ENCODE measurements at places on chromosomes 1 and 21.

GRCh38 chr21:39788383-39788782 lies 43.4 kb downstream of the IGSF5 start:
- peak; percentile 97 for DNase-seq

DNA sequence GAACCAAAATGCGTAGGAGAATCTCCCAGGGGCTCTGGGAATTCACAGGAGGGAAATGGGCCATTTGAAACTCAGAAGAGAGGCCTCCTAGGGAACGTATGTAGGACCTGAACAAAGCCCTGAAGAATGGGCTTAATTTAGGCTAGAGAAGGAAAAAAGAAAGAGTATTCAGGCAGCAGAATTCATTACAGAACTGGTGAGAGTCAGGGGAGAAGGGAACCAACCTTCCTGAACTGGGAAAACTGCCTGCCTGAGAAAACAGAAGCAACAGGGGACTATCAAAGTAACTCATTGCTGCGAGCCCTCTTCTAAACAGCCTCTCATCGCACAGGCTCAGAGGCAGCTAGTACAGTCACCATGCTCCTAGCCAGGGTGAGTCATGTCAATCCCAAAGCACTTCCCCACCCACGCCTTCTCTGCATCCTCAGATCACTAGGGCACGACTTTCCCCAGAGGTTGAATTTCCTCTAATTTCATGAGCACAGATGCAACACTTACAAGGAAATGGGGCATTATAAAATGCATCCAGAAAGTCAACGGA lies 98.1 kb downstream of the ADSS2 start:
- peak; percentile 60 for DNase-seq

GRCh38 chr1:214707306-214708087 lies 104.5 kb downstream of the CENPF start:
- no peak for DNase-seq

- no peak for DNase-seq
These were observed 421.4 kb upstream of the RUNX1 start for GRCh38 chr21:35470522-35470921.

DNA sequence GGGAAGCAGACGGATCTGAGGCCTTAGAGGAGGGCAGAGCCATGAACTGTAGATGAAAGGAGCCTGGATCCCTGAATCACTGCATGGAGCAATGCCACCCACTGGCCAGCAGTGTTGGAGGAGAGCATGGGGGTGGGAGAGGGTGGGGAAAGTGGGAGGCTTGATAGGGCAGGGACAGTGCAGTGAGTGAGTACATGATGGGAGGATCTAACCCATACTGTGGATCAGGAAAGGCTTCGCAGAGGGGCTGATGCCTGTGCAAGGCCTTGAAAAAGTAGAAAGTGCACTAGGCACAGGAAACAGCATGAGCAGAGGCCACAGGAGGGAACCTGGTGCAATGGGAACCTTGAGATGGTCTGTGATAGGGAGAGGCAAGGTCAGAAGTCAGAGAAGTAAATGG lies 391.9 kb downstream of the PTPRU start:
- no peak for DNase-seq

DNA sequence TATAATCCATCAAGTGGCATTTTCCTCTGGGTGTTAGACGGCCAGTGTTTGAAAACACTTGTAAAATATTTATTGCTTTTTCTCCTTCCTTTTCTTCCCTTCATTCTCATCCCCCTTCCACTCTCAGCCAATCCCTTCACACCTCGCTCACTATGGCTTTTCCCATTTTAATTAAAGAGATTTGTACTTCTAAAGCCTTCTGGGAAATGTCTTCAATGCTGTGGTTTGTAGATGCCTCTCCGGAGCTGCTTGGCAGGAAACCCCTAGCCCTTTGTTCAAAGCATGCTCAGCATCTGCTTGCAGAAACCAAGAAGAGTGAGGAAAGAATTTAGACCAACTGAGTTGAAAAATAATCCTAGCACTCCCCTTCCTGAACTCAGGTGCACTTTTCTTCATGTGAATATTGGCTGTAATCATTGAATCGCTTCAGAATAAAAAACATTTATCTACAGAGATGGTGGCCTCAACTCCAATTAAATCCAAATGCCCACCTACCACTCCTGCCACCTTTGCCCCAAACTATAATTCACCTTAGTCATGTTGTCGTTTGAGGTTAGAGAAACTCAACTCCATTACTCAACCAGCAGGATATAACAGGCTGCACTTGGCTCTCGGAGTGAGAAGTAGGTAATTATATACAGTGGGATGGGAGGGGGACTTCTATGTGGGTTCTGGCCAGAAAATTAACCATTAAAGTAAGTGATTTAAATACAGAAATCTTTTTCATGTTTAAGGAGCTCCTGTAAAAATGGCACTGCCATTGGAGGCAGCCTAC lies 659.4 kb upstream of the CAMK1G start:
- no peak for DNase-seq

- DNase-seq = no peak
These were observed 65.7 kb upstream of the SYT6 start for GRCh38 chr1:114219172-114219868.

GRCh38 chr1:112614460-112615065 lies 4.4 kb downstream of the ST7L start:
- no peak for DNase-seq

DNA sequence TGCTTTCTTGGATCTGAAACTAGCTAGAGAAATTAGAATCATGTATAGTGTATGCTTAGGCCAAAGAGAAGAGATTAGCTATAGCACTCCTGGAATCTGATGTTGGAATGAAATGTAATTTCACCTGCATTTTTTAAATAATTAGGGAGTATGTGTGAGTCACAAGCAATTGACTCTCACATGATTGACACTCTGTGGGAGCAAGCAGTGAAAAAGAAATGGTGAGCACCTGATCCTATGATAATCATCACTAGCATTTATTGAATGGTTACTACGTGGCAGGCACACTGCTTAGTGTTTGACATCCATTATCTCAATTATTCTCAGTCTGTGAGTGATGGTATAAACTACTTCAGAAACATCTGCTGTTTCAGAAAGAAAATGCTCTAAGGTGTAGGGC lies 176.6 kb downstream of the NRIP1 start:
- no peak for DNase-seq

DNA sequence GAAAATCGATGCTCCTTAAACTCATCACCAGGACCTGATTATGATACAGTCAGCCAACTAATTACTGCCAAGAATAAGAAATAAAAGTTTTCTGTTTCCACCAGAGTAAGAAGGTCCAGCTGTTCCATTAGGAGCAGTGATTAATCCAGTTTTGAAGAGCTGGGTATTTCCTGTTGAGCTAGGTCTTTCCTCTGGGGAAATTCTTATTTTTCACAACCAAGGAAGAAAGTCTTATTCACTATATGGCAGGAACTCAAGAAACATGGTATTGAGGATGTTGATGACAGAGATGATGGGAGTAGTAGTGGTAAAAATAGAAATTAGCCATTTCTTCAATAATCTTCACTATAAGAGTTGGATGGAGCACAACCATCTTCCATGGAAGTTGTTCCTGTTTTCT lies 374.6 kb upstream of the RUNX1 start:
- no peak for DNase-seq

- no peak for DNase-seq
These were observed 48.7 kb upstream of the DMRTA2 start for GRCh38 chr1:50471967-50472366.

DNA sequence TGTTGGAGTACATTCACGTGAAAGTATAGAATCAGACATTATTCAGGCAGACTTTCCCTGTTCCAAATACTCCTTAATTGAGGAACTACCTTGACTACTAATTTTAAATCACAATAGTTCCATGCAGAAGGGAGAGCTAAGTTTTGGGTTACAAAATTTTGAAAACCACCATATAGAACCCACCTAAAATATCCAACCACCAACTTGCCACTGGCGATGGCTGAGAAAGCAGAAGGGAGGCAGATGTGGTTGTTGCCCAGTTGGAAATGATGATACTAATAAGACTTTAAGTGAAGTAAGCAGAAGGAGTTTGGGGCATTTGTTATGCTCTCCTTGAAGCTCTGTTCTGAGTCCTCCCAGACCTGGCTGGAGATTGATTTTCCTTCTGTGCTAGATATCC lies 190.7 kb downstream of the HLX start:
- no peak for DNase-seq

DNA sequence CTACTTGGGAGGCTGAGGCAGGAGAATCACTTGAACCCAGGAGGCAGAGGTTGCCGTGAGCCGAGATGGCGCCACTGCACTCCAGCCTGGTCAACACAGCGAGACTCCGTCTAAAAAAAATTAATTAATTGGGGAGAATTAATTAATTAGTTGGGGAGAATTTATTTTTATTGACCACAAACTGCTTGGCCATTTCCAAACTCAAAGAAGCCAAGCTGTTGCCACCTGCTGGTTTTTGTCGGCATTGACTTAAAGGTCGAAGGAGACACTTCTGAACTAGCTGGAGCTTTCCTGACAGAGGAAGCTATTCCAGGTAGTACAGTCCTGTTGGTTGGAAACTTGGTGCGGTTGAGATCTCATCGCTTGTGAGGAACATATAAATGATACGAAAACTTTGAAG lies 13.1 kb downstream of the MAP1LC3C start:
- DNase-seq = peak; percentile 24

GRCh38 chr1:182634306-182635072 lies 30.3 kb upstream of the RGS16 start:
- no peak for DNase-seq

- no peak for DNase-seq
These were observed 23.7 kb upstream of the ETV3 start for GRCh38 chr1:157161901-157162300.

- DNase-seq = no peak
These were observed 8.9 kb upstream of the ITLN2 start for GRCh38 chr1:160963521-160963920.

DNA sequence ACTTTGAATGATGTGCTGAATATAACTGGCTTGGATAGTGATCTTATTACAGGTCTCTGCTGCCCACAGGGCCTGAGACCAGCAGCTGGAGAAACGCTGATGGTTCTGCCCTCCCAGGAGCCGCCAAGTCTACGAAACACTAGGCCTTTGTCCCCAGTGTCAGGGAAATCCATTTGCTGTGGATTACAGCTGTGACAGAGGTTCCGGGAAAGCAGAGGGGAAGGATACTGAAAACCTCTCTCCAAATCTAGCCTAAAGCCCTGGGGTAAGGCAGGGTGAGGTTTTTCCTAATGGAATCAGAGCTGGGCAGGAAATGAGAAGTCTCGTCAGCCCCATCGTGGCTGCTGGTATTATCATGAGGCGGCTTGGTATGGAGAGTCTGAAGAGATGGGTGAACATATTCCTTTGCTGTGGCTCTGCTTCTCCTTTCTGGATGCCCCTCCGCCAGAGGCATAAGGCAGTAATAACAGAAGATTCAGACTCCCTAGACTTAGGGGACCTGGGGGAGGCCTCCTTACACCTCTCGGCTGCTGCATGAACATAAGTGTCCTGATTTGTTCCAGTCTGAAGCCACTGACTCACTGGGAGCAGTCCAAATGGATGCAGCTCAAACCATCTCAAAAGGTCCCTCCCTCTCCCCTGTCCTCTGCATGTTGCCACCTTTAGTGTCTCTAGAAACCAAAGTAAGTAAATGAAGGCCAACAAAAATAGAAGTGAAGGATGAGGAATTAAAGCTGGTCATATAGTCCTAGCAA lies 48.1 kb downstream of the PHC2 start:
- no peak for DNase-seq

DNA sequence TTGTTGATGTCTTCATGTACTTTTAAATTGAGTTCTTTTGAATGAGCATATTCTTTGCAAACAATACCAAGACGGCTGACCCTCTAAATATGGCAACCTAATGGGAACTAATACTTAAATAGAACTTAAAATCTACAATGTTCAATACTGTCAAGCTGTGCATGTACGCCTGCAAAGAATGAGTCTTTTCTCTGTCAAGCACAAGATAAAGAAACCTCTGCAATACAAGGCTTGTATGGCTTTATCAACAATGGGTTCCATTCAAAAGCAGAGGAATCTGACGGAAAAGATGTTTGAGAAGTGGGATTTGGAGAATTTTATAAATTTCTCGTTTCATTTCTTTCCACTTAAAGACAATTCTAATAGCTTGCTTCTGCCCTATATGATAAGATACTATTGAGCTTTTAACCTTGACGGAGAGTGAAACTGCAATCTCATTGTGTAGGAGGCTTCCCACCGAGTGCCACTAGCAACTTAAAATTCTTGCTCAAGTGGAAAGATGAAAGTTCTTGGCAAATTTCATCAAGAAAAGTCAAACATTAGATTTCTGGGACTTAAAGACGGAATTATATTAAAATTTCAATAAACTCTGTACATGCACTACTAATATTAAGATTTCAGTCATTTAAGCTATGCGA lies 119.8 kb downstream of the RGS21 start:
- DNase-seq = no peak

DNA sequence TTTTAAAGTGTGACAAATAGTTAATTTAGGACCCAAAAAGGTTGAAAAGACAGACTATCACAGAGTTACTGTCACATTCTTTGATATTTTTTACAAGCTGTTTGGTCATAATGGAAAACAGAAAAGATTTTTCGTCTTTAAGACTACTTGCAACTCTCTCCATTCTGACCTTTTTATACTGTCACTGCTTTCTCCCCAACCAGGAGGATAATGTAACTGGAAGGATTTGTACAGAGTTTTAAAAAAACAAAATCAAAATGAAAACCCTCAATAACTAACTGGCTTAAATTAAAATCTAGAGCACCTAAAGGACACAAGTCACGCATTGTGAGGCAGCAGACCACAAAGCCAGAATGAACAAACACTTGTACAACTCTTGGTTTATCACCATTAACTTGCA lies 257.7 kb downstream of the FAF1 start:
- no peak for DNase-seq

DNA sequence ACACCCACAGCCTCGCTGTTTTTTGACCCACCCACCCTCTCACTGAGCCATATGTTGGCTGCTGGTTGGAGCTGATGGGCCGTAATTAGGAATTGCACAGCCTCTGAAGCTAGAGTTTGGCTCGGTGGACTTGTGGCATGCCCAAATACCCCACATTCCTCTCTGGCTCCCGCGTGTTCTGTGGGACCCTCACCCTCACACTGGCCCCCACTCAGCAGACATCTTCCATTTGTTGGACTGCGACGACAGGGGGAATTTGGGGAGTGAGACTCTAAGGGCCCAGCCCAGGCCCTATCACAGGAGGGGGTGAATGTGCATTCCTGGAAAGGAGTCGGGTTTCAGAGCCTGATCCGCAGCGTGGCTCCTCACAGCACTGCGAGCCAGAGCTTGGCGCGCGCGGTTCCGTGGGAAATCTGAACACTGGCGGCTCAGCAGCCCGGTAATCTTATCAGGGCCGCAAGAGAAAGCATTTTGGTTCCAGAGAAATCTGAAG lies 5.2 kb downstream of the RCSD1 start:
- no peak for DNase-seq

DNA sequence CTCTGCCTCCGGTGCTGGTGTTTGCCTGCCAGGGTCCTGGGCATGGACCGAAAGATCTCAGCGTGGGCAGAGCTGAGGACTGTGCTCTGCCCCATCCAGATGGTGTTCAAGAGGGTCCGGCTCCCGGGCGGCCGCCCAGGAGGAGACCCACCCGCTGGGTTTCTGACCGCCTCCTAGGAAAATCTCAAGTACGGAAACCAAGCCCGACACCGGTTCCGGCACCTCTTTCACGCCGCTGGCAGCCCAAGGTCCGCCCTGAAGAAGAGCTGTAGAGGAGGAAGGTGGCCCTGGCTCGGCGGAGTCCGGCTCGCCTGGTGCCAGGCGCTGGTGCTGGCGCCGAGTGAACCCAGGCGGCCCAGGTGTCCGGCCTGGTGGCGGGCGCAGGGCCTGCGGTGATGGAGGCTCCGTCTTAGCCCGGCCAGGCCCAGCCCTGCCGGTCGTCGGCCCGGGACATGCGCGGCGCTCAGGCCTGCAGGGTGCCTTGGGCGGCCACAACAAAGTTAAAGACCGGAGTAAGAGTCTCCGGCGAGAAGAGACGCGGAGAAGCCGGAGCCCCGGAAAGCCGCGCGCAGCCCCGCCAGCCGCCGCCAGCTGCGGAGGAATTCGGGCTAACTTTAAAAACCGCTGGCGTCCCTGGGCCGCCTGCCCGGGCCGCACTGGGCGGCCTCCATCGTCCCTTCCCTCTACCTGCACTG lies 1.5 kb downstream of the GRIK3 start:
- no peak for DNase-seq
